ENCODE measurements at places on chromosomes 2 and 18.

DNA sequence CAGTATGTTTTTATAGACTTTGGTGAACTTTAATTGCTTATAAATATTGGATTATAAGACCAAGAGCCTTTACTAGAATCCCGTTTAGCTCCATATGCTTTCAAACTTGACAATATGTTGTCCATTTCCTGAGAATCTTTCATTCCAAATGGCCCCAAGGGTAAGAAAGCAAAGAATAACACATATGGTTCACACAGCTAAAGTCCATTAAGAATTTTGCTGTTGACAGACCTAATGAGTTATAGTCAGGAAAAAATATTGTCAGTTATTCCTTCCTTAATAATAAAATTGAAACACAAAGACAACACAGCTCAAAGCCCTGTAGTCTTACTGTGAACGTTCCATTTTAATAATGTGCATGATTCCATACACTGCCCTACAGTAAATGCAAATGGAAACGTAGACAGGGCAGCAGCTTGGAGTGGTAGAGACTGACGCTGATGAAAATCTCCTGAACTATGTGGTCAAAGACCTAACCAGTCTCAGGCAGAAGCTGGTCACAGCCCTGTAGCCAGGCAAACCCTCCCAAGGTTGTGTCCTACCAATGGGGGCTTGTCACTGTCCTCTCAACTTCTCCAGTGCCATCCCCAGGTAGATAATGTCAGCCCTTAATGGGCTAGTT is 49.0 kb upstream of the ATIC start:
- no peaks in the 10 kb centered on the region for H3K4me1 ChIP-seq
- DNase-seq: no peak
- no peak overlapping the region for H3K4me3 ChIP-seq
- H3K36me3 ChIP-seq: no peaks in the 10 kb centered on the region

GRCh38 chr2:239028253-239028619 is 180.4 kb downstream of the TWIST2 start:
- H3K4me1 ChIP-seq: no peaks in the 10 kb centered on the region
- H3K27me3 ChIP-seq: no peaks in the 10 kb centered on the region
- no peak overlapping the region for H3K4me3 ChIP-seq
- no peak for DNase-seq
- H3K27ac ChIP-seq: no peak overlapping the region

DNA sequence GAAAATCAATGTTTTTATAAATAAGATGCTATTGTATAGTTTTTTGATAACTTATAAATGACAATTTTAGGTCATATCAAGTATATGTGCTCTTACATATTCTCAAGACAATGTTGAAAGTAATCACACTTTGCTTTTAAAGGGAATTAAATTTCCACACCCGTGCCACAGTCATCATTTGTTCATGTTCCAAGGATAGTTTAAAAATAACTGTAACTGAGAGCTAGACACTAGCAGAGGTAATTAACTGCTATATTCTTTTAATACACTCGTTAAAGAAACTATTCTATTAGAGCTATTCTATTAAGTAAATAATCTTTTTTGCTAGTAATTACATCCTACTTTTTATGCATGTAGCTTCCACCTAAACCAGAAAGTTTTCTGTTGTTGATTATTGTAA is 18.0 kb downstream of the GEN1 start:
- no peaks in the 10 kb centered on the region for H3K36me3 ChIP-seq
- no peak overlapping the region for H3K4me3 ChIP-seq
- no peak for DNase-seq
- H3K4me1 ChIP-seq: no peaks in the 10 kb centered on the region

GRCh38 chr2:160063271-160063670 is 856 bp upstream of the PLA2R1 start:
- DNase-seq: no peak
- H3K4me3 ChIP-seq: no peak overlapping the region
- peaks cover 7% of the 10 kb centered on the region for H3K4me1 ChIP-seq
- H3K27me3 ChIP-seq: no peaks in the 10 kb centered on the region
- no peak overlapping the region for H3K27ac ChIP-seq

GRCh38 chr2:163347982-163348856 is 387.6 kb downstream of the FIGN start:
- no peaks in the 10 kb centered on the region for H3K27me3 ChIP-seq
- peak overlapping the region; percentile 33 for H3K4me3 ChIP-seq
- peak; percentile 46 for DNase-seq

- H3K4me1 ChIP-seq: peaks cover 9% of the 10 kb centered on the region
- H3K27me3 ChIP-seq: no peaks in the 10 kb centered on the region
- no peak overlapping the region for H3K4me3 ChIP-seq
- H3K36me3 ChIP-seq: no peaks in the 10 kb centered on the region
Measured at GRCh38 chr2:85308896-85309555, 18.8 kb downstream of the TGOLN2 start.

- no peaks in the 10 kb centered on the region for H3K36me3 ChIP-seq
- no peak overlapping the region for H3K4me3 ChIP-seq
- H3K27ac ChIP-seq: no peak overlapping the region
- no peaks in the 10 kb centered on the region for H3K4me1 ChIP-seq
- H3K27me3 ChIP-seq: no peaks in the 10 kb centered on the region
- no peak for DNase-seq
Measured at GRCh38 chr2:151111599-151112278, 149.9 kb downstream of the RBM43 start.

DNA sequence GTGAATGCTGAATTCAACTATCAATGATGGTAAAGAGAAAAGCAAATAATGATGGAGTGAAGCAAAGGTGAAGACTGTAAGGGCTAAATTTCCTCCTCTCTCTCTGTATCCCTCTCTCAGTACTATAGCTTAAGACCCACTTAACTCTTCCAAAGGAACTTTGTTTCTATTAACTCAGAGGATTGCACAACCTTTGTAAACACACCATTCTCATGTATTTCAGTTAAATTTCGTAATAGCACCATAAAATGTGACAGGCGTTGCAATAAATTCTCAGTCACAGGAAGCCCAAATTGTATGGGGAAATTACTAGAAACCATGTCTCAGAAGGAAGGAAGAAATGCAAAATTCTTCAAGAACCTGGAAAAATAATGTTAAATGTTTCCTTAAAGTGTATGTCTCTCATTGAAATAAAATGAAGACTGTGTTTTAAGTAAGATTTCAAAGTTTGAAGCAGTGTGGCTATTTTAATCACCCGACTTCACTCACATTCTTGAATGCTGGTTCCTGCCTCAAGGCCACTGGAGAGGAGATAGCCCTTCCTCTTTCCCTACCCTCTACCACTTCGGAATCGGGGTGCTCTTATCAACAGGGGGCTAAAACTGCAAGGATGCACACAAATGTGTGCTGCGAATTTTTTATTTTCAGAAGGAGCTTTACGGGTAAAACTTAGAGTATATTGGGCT is 112.1 kb downstream of the FTCDNL1 start:
- DNase-seq: no peak
- no peak overlapping the region for H3K4me3 ChIP-seq
- peak overlapping the region; percentile 57 for H3K27ac ChIP-seq
- H3K36me3 ChIP-seq: no peaks in the 10 kb centered on the region
- no peaks in the 10 kb centered on the region for H3K27me3 ChIP-seq

- no peaks in the 10 kb centered on the region for H3K27me3 ChIP-seq
- DNase-seq: no peak
- no peak overlapping the region for H3K4me3 ChIP-seq
- H3K4me1 ChIP-seq: peaks cover 2% of the 10 kb centered on the region
Measured at GRCh38 chr2:191009541-191010374, 4.2 kb downstream of the STAT1 start.

- no peak for DNase-seq
- H3K4me1 ChIP-seq: no peaks in the 10 kb centered on the region
- no peaks in the 10 kb centered on the region for H3K36me3 ChIP-seq
- no peaks in the 10 kb centered on the region for H3K27me3 ChIP-seq
- no peak overlapping the region for H3K4me3 ChIP-seq
Measured at GRCh38 chr2:101467306-101467705, 7.6 kb downstream of the RFX8 start.

DNA sequence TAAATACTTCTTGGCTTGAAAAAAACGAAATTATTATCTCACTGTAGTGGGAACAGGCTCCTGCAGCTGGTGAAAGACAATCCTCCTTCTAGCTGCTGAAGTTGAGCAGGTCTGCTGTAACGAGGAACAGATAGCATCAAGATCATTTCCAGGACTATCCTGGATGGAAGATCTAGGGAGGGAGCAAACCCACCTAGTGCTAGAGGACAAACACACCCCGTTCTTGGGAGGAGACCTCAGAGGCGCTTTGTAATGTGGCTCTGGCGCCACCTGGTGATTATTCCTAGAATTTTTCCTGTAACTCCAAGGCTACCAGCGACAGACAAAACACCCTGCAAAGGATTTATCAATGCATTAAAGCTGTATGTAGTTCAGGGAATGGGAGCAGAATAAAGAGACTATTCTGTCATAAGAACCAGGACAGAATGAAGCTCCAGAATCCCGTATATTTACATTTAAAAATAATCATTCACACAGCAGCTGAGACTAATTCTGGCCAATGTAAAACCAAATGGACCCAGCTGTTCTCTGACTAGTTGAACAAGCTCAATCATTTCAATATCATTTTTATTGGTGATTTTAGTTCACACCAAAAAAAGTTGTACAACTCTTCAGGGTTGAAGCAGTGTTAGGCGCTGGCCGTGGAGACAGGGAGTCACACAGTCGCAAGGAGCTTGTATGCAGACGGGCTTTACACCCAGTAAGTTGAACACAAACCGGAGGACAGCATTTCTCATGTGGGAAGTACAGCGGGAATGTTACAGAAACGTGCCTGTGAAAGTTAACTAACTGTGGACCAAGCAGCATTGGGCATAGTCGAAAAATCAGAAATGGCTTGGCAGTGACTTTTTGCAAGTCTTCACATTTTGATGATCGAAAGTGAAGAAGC is 290.3 kb downstream of the TRIB2 start:
- no peak overlapping the region for H3K4me3 ChIP-seq
- H3K36me3 ChIP-seq: no peaks in the 10 kb centered on the region
- no peaks in the 10 kb centered on the region for H3K4me1 ChIP-seq
- no peak overlapping the region for H3K27ac ChIP-seq
- H3K27me3 ChIP-seq: no peaks in the 10 kb centered on the region
- DNase-seq: peak; percentile 50

DNA sequence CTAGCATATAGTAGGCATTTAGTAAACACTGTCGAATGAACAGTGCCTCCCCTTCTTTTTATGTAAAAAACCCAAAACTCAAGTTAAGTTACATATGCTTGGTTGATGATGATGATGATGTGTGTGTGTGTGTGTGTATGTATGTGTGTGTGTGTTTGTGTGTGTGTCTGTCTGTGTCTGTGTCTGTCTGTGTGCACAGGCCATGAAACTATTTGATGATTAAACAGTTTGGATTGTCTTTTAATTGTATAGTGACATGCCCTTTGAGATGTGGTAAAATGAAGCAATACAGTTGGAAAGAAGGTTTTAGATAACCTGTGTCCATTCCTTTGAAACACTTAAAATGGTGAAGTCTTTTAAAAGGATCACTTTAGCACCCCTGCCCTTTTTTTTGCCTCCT is 105.6 kb downstream of the MAP4K4 start:
- H3K36me3 ChIP-seq: no peaks in the 10 kb centered on the region
- H3K4me1 ChIP-seq: no peaks in the 10 kb centered on the region
- no peak overlapping the region for H3K27ac ChIP-seq
- no peak overlapping the region for H3K4me3 ChIP-seq
- H3K27me3 ChIP-seq: no peaks in the 10 kb centered on the region
- no peak for DNase-seq

DNA sequence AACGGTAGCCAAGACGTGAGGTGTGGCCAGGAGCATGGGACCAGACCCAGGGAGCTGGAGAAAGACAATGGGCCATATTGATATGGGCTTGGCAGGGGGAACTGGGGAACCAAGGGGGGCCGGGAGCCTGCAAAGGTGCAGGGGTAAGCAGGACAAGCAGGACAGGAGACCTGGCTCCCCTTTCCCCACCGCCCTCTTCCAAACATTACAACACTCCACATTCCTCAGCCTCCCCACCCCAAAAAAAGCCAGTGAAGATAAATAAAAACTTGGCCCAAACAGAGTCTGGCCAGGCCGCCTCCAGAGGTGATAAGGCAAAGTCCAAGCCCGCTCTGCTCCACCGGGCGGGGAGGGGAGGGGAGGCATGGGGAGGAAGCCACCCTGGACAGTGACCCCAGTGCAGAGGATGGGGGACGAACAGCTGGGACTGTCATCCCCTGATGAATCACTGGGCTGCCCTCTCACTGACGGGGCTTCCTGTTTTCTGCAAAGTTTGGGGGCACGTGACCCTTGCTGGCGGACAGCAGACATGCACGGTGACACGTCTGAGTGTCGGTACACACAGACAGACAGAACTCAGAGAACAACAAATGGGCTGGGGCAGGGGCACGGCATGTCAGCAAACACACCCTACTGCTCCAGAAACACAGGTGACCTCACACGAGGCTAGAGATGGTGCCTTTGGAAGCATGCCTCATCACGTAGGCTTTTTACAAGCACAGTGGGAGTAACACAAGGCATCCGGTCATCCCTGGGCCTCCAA is 100.2 kb downstream of the TNS1 start:
- H3K4me3 ChIP-seq: no peak overlapping the region
- peak overlapping the region; percentile 76 for H3K27ac ChIP-seq
- H3K4me1 ChIP-seq: no peaks in the 10 kb centered on the region
- peak; percentile 74 for DNase-seq

DNA sequence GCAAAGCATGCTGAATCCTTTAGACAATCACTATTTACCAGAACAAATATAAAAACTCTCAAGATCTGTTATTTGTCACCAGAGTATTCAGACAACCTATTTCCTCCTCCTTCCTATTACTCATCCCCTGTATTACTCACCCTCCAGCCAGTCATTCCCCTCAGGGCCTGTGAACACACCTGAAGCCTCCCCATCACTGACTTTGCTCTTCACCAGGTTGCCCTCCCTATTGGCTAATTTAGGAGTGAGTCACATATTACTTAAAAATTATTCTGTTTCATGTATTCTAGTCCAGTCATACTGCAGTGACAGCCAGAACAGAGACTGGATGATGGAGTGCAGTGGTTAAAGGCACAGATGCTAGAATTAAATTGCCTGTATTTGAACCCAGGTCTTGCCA is 3.7 kb upstream of the ATG16L1 start:
- no peaks in the 10 kb centered on the region for H3K36me3 ChIP-seq
- peaks cover 5% of the 10 kb centered on the region for H3K4me1 ChIP-seq
- peak overlapping the region; percentile 19 for H3K27ac ChIP-seq
- H3K4me3 ChIP-seq: no peak overlapping the region
- no peaks in the 10 kb centered on the region for H3K27me3 ChIP-seq
- DNase-seq: no peak

DNA sequence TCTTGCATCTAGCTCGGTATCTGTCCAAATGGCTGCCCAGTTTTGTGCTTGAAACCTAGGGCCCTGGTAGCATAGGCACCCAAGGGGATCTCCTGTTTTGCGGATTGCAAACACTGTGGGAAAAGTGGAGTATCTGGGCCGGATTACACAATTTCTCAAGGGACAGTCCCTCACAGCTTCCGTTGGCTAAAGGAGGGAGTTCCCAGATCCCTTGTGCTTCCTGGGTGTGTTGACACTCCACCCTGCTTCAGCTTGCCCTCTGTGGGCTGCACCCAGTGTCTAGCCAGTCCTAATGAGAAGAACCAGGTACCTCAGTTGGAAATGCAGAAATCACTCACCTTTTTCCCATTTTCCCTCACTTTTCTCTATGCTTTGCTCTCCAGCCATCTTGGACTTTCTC is 35.5 kb downstream of the RPRM start:
- no peaks in the 10 kb centered on the region for H3K4me1 ChIP-seq
- no peak overlapping the region for H3K4me3 ChIP-seq
- H3K27me3 ChIP-seq: no peaks in the 10 kb centered on the region
- no peak for DNase-seq
- no peak overlapping the region for H3K27ac ChIP-seq

All from colonic mucosa (tissue), 4 donors.